NCI-H524 treated with DMSO at 0.1 percent for 48 hours (cell line): ENCODE measurements at places on chromosomes 11 and 22.

DNA sequence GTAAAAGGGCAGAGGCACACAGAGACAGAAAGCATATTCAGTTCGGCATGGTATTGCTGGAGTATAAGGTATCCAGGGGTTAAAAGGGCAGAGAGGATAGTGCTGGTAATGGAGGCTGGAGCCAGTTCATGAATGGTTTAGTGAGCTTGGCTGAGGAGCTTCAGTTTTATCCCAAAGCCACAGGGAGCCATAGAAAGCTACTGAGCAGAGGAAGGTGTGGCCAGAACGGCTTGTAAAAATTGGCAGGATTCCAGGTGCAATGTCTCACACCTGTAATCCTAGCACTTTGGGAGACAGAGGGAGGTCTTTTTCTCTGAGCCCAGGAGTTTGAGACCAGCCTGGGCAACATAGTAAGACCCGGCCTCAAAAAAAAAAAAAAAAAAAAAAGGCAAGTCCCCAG is 186.1 kb downstream of the MYO18B start:
- DNase-seq = no peak

- DNase-seq = no peak
These were observed 514.2 kb downstream of the SOX6 start for GRCh38 chr11:15841931-15842740.

DNA sequence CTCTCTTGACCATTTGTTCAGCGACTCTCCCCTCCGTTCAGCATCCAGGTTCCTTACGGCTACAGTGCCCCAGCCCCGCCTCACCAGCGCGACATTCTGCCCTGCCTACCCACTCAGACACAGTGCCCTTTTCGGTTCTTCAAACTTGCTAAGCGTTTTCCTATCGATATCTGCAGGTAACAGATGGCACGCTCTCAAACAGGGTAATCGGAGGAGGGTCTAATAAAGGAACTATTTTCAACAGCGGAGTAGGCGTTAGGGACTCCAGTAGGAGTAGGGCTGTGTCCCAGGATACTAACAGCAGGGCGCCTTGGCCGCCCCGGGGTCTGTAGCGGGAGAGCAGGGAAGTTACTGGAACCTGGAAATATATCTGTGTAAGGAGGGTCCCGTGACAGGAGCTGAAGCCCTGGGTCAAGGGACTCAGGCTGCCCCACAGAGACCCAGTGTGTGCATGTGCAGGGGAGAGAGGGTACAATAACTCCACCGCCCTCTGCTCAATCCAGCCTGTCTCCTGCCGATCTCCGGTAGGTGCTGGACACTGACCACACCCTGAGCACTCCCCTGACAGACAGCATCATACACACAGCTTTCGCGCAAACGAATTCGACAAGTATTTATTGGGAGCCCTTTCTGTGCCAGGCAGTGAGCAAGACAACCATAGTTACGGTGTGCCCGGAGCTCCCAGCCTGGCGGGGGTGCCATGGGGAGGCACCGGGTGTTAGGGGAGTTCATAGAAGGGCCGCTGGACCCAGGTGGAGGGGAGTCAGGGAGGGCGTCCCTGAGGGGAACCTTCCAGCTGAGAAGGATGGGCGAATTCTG is 2.1 kb downstream of the KLHL35 start:
- DNase-seq = peak; percentile 58

GRCh38 chr11:71551711-71552110 is 3.5 kb downstream of the KRTAP5-9 start:
- no peak for DNase-seq

GRCh38 chr11:72838691-72839305 is 24.6 kb downstream of the ATG16L2 start:
- DNase-seq = no peak

DNA sequence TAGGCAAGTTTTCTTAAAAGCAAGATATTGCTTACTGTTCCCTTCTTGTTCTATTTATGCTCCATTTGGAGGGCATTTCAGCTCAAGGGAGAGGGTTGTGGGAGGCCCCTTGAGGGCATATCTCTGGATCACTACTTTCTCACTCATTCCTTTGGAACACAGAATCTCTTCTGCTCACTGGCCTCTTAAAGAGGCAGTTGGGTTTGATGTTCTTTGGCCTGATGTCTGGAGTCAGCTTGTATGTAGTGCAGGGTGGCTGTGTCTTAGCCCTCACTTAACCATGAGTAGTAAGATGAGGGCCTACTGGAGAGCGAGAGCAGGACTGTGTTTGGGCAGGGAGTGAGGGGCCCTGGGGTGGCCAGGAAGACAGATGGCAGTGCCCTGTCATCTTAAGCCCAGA is 3.6 kb downstream of the INCENP start:
- DNase-seq = no peak

- no peak for DNase-seq
These were observed 24.1 kb downstream of the NEAT1 start for GRCh38 chr11:65446446-65447277.

DNA sequence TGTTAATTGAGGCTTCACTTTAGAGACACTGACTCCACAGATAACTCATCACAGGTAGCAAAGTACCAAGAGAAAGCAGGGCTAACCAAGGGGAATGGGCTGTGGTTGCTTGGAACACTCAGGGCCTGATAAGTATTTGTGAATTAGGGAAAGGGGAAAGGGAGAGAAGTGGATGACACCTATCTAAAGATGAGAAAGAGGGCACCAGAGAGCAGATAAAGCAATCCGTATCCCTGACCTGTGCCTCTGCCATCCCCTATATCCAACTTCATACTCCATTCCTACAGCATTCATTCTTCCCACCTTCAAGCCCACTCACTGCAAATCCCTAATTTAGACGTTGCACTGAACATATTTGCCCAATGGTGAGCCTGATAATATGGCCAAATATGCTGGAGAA is 43.0 kb upstream of the API5 start:
- no peak for DNase-seq

DNA sequence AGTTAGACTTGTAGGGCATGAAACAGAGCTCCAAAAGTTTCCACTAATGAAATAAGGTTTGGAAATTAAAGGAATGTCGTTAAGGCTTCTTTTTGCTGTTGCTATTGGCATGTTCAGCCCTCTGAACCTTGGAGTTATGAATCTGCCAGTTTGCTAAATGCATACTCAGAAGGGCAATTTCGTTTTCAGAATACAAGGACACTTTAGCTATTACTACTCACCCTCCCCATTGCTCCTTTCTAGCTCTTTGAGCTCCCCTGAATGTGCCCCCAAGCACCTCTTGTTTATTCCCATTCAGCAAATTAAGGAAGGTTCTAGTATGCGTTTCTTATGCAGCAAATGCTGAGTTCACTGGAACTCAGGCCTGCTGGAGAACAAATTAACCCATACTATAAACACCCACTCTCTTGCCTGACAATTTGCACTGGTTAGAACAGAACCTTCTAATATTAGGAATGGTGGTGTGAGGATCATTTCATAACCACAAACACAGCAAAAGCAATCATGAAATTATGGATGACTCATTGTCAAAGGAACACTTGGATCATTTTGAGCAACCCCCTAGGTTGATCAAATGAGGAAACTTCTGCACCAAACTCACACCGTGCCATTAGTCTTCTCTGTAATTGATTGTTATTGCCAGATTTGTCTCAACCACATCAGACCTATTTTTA is 26.2 kb upstream of the LIN7C start:
- no peak for DNase-seq

DNA sequence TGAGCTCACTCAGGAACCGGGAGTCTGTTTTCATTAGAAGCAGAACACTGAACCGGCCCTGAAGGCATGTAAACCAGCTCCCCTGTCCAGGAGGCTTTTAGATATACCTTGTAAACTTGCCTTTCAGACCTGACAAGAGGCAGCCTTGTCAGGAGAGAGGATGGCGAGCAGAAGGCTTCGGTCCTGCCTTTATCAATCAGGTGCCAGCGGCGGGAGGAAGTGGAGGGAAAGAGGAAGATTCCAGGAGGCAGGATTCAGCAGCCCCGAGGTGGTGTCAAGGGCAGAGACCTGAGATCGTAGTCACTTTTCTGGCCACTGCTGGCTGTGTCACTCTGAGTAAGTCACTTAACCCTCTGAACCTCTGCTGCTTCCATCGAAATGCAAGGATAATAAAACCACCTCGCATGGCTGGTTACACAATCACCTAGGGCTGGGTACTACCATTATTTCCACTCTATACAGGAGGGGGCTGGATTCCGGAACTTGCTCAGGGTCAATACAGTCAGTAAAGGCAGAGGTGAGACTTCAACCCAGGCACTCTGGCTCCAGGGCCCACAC is 181.0 kb downstream of the CHST1 start:
- DNase-seq = no peak

GRCh38 chr22:35457729-35458546 is 58.0 kb downstream of the MCM5 start:
- no peak for DNase-seq

- no peak for DNase-seq
These were observed 1.2 kb downstream of the MAPK8IP2 start for GRCh38 chr22:50601669-50602337.
